Activated CD8-positive, alpha-beta memory T cell treated with anti-CD3 and anti-CD28 coated beads for 1 hour (primary cell): ENCODE measurements at places on chromosomes 11 and 22.

- DNase-seq, result no peak
These were observed 41.9 kb downstream of the SVIP start for GRCh38 chr11:22787551-22788162.

DNA sequence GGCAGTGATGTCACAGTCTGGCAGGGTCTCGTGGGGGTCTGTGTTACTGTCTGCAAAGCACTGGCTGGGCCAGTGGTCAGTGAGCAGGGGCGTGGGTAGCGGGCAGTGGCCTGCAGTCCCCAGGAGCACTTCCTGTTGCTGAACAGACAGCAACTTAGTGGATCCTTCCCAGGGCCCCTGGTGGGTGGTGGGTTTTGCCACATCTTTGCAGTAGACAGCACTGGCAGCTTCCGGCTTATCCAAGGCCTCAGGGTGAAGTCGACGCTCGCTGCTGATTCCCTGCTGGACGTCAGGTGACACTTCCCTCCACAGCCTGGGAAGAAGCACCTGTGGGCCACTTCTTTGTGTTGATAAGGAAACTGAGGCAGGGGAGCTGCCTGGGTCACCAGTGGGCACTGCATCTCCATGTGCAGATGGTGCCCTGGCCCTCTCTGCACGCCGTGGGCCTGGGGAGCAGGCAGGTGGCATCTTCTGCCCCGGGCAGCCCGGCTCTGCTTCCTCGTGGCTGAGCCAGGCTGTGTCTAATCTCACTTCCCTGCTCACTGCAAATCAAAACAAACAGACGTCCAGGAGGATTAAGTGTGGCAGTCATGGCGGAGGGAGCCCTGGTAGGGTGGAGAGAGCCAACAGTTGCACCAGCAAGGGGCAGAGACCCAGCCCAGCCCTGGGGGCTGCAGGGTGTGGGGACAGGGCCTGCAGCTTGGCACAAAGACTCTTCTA lies 79.8 kb downstream of the KCNQ1 start:
- DNase-seq, result no peak

DNA sequence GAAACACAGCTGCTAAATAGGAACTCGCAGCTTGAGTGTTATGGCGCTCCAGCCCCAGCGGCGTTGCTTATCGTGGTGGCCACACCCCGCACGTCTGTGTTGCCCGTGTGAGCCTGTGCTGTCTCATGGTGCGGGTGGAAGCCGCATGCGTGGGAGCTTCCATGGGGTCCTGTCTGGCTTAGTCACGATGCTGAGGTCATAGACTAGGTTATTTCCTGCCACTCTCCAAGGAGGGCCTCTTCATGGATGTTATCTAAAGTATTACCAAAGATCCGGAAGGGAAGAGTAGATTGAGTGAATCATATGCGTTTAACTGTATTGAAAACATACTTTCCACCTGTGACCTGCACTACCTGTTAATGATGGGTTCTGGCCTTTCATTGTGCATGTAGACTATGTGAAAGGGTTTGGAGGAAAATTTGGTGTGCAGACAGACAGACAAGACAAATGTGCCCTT lies 21.7 kb downstream of the CTTN start:
- no peak for DNase-seq

DNA sequence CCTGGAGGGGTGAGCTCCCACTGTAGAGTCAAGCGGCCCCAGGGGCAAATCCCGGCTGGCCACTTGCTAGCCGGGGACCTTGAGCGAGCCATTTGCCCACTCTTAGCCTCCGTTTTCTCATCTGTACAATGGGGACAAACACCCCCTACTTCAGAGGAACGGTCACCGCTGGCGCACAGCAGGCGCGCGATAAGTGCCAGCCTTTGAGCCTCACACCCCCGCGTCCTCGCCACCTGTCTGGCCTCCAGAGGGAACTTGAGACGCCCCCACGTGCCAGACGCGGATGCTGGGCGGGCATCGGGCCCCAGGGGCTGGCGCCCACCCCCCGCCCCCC lies 72.6 kb upstream of the TCF20 start:
- no peak for DNase-seq

DNA sequence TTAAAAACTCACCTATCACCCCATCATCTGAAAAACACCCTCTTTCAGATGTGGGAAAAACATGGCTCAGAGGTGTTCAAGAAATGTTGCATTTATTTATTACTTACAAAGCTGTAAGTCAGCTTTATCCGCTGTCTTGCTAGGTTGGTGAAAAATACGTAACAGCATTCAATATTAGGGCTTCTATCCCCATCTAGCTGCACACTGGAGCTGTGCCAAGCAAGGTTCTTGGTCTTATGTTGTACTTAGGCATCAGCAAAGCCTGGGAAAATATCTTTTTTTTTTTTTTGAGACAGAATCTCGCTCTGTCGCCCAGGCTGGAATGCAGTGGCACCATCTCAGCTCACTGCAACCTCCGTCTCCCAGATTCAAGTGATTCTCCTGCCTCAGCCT lies 7.5 kb downstream of the SERPING1 start:
- no peak for DNase-seq

DNA sequence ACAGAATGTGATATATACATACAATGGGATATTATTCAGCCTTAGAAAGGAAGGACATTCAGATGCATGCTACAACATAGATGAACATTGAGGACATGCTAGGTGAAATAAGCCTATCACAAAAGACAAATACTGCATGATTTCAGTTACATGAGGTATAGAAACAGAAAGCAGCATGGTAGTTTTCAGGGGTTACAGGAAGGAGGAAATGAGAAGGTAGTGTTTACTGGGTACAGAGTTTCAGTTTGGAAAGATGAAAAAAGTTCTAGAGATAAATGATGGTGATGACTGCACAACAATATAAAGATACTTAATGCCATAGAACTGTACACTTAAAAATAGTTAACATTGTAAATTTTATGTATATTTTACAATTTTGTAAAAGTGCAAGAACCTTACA lies 266.7 kb upstream of the C11orf87 start:
- no peak for DNase-seq

DNA sequence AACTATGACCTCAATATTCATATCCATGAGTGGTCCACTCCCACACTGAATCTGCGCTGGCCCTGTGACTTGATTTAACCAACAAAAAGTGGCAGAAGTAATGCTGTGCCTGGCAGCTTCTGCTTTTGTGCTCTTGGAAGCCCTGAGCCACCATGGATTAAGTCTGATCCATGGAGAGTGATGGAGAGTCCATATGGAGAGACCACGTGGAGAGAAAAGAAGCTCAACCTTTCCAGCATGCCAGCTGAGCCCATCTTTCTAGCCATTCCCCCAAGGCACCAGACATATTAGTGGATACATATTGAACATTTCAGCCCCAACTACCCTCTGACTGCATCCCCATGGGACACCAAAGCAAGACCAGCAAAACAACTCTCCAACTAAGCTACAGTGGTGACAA lies 16.0 kb downstream of the LRRC55 start:
- no peak for DNase-seq

DNA sequence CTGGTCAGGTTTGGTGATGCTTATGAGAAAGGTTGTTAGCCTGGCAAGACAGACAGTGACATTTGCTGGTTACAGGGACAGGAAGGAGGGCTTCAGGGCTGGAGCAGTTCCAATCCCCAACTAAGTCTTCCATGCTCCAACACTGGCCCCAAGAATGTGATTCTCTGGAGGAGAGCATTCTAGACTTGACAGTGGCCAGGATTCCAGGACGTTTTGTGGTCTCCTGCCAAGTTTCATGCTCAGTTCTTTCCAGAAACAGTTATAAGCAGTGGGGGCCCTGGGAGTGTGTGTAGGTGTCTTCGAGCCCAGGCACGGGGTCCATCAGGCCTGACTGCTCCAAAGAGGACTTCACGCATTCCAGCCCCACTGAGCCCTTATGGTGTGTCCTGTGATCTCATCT lies 8.9 kb upstream of the GRK3 start:
- DNase-seq, result no peak

DNA sequence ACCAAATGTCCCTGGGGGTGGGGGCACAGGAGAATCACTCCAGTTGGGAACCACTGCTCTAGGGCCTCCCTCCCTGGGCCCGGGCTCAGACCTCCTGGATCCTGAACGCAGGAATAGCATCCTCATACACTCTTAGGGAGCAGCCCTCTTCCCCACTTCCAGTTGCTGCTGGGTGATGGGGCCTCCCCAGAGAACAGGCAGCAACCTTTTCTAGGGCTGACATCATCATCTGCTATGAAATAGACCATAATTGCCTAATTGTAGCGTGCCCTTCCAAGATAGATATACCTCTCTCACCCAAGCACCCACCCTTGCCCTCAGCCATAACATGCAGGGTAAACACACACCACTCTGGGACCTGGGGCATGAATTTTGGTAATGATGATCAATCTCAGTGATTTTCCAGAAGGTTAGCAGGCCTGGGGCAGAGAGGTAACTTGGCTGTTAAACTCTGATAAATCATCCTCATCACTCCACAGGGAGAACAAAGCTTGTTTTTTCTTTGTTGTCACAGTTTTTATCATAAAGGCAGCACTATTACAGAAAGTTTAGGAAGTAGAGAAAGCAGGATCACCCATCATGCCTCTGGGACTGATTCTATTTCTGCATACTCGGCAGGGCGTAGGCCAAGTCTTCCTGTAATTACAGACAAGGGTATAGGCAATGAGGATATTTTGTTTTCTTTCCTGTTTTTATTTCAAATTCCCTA lies 88.3 kb upstream of the PRDM11 start:
- no peak for DNase-seq

GRCh38 chr11:60159868-60160267 lies 23.0 kb downstream of the MS4A6A start:
- DNase-seq, result no peak

DNA sequence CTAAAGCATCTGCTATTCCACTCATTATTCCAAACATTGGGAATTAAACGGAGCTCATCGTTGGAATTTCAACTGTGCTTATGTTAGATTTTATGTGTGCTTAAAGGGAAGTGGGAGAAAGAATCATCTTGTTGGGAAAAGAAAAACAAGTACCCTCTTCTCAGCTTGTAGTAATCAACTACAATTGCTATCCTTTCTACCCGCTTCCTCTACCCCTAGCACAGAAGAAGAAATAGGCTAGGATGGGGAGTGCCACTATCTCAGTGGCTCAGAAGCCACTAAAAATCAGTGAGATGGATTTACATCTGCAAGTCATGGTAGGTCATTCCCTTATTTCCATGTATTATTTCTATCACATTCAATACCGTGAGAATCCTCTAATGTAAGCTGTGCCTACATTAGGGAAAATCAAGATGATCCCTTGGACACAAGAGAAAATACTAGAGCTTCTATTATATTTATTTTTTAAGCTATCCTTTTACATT lies 97.9 kb upstream of the CD44 start:
- no peak for DNase-seq

GRCh38 chr22:25403811-25404471 lies 160.5 kb upstream of the GRK3 start:
- DNase-seq, result no peak

DNA sequence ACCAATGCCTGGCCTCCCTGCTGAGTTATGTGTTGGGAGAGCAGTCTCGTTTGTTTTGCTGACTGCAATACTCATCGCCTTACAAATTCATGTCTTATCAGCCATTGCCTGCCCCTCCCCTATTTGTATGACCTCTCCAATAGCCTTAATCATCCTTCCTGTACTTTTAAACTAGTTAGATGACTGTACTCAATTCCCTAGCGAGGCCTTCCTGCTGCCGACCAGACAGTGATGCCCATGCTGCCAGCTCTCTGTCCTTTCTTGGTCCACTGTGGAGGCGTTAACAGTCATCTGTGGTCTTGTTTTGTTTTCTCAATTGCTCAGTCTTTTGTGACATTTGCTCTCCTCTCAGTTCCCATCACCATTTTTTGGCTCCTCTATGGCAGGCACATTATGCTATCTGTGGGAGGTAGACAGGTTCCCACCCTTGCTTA lies 20.3 kb upstream of the YPEL1 start:
- no peak for DNase-seq

DNA sequence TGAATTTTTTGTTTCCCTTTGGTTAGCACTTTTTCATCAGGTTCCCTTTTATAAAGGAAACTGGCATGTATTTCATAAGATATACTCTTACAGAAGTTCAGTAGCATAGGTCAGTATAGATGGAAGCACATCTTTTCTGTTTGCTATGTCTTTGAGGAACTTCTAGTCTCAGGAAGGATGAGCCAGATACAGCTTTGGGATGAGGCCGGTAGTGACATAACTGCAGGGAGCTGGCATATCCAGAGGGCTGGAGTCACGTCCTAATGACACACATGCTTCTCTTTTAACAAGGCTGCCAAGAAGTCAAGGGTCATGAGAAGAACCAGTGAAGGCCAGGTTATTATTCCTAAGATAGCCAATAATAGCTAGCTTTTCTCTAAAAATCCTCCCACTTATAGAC lies 33.3 kb upstream of the ADSL start:
- DNase-seq, result no peak

DNA sequence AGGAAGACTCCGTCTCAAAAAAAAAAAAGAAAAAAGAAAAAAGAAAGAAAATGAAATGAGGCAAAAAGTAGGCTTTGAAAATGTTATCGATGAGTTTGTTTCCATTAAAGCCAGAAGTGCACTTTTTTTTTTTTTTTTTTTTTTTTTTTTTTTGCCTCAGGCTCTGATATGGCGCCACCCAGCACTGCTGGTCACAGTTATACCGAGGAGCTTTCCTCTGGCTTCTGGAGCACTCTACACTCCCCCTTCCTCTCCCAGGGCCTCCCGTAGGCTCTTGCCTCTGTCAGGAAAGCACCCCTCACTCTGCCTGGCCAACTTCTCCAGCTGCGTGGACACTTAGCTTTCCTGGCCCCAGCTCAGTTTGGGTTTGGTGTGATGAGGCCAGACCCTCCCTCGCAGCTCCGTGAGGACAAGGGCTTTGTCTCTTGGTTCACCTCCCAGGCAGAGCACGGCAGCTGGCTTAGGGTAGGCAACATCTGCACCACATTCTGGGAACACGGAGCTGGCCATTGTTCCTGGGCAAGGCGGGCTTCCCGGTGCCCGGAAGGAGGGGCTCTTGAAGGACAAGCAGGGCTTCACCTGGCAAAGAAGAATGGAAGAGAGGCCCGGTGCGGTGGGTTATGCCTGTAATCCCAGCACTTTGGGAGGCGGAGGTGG lies 16.9 kb downstream of the FADS2 start:
- DNase-seq, result no peak

DNA sequence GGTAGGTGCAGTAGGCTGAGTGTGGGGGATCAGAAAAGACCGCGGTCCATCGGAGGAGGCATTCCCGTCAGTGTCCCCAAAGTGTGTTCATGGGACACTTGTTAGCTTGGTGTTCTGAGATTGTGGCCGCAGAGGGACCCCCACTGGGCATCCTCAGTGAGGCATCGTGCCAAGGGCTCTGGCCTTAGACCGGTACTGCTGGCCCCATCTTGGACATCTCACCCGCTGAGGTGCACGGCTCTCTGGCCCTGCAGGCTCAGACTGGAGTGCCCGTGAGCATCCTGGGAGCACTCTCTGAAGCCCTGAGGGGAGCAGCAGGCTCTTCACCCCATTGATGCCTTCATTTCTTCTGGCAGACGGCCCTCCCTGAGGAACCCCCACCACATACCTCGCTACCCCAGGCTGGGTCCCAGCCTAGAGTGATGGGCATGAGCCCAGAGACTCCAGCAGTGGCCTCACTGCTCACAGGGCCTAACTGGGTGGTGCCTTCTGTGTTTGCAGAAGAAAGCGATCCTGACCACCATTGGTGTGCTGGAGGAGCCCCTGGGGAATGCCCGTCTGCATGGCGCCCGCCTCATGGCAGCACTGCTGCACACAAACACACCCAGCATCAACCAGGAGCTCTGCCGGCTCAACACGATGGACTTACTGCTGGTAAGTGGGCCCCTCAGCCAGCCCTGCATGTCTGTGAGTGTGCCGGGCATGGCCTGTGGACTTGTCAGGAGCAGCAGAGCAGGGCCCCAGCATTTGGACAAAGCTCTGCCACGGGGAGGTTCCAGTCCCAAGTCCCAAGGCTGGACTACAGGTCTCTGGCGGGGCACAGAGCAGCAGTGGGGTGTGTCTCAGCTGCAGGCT lies 51.6 kb downstream of the SBF1 start:
- no peak for DNase-seq
